ENCODE measurements at places on chromosomes 4 and X. TPM values are rescaled to one million over a fixed set of nuclear protein-coding genes. Genes with fewer than 3 reads are reported as not detected.

The CFAP47 gene
- total RNA-seq: under 0.01 TPM

The EDNRA gene
- 10.1 TPM for total RNA-seq

The SPARCL1 gene
- 0.56 TPM for total RNA-seq

The RBM46 gene
- not detected for total RNA-seq

The PRRG1 gene
- total RNA-seq: 15.5 TPM

The NAT8L gene
- total RNA-seq: under 0.01 TPM

The LIAS gene
- 5.6 TPM for total RNA-seq

The GLRA3 gene
- not detected for total RNA-seq

Data from regular cardiac myocyte (primary cell).